ENCODE measurements at places on chromosomes 3 and 15. TPM values are rescaled to one million over a fixed set of nuclear protein-coding genes. Genes with fewer than 3 reads are reported as not detected.
A peak's percentile ranks its signal among the peaks of the same experiment; 100 is the strongest.

CNTN4 gene
- 29.7 TPM for total RNA-seq

PARP14 gene
- 20.7 TPM for total RNA-seq

PLCH1 gene
- 7.6 TPM for total RNA-seq

LRRIQ4 gene
- not detected for total RNA-seq

TGM5 gene
- total RNA-seq: 0.71 TPM

NPTN gene
- 89.6 TPM for total RNA-seq

GRCh38 chr3:123576122-123576521 lies 8.7 kb downstream of the HACD2 start:
- H3K4me3 ChIP-seq: no peak overlapping the region
- DNase-seq: no peak
- H3K27ac ChIP-seq: no peak overlapping the region
- H3K27me3 ChIP-seq: no peaks in the 10 kb centered on the region

DNA sequence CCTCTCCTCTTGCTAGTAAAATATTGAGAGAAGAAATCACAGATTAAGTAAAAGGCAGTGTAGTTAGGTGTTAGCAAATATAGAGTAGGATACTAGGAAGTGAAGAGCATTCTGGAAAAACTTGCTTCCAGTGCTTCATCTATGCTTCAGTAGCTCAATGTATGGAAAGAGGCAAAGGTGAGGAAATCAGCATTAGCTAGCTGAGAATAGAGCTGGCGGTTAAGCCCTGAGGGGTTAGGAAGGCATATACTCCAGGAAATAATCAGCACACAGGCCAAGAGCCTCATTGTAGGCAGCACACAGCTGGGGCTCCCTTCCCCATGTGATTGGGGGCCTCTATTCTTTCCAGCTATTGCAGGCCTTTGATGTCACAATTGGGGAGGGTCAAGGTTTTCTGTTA lies 13.8 kb downstream of the RCCD1 start:
- no peak overlapping the region for H3K27ac ChIP-seq
- no peak overlapping the region for H3K4me3 ChIP-seq
- no peaks in the 10 kb centered on the region for H3K4me1 ChIP-seq

DNA sequence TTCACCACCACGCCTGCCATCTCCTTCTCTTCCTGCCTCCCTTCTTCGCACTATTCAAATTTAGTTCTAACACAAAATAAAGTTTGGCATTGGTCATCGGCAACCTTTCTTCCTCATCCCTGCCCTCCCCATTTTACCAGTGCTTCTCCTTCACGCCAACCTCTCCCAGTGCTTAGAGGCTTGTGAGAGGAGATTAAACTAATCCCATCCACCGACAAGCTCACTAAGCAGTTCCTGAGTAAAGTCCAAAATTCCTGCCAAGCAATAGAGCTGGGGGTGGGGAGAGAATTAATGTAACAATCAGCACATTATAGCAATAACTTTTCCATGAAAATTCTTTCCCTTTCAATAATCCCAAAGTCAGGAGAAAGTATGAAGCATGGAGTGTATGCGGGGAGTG lies 157.4 kb upstream of the GMNC start:
- peaks cover 4% of the 10 kb centered on the region for H3K27me3 ChIP-seq
- no peak overlapping the region for H3K27ac ChIP-seq
- DNase-seq: no peak
- no peaks in the 10 kb centered on the region for H3K4me1 ChIP-seq
- no peaks in the 10 kb centered on the region for H3K36me3 ChIP-seq

DNA sequence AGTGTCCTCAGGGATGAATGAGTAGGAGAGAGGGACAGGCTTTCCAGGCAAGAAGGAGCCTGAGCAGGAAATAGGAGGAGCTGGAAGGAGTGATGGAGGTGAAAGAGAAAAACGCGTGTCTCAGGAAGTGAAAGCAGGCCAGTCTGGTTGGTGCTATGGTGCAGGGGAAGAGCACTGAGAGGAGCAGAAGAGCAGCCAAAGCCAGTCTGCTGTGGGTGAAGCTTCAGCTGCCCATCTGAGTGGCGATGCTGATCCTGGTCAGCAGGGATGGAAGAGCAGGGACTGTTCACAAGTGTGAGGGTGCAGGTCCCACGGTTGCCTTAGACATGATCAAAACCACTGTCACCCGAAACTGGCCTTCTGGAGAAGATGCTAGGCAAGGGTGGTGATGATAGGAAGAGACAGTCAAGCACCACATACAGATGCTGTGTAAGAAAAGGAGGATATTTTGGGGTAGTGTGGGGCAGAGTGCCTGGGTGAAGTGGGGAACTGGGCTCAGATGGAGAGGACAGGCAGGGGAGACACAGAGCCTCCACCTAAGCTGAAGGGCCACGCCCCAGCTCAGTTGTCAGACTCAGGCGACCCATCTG lies 5.5 kb upstream of the KY start:
- no peaks in the 10 kb centered on the region for H3K36me3 ChIP-seq
- no peak overlapping the region for H3K27ac ChIP-seq
- DNase-seq: peak; percentile 59
- no peak overlapping the region for H3K4me3 ChIP-seq
- H3K4me1 ChIP-seq: no peaks in the 10 kb centered on the region
- peaks cover 76% of the 10 kb centered on the region for H3K27me3 ChIP-seq

GRCh38 chr3:150341891-150342290 lies 66.2 kb upstream of the TSC22D2 start:
- no peaks in the 10 kb centered on the region for H3K27me3 ChIP-seq
- H3K36me3 ChIP-seq: no peaks in the 10 kb centered on the region
- no peak overlapping the region for H3K4me3 ChIP-seq
- H3K27ac ChIP-seq: no peak overlapping the region
- DNase-seq: no peak

- DNase-seq: no peak
- no peak overlapping the region for H3K27ac ChIP-seq
- peaks cover 2% of the 10 kb centered on the region for H3K27me3 ChIP-seq
- H3K4me1 ChIP-seq: peaks cover 5% of the 10 kb centered on the region
These were observed 555.6 kb upstream of the RGMA start for GRCh38 chr15:93644595-93644994.

DNA sequence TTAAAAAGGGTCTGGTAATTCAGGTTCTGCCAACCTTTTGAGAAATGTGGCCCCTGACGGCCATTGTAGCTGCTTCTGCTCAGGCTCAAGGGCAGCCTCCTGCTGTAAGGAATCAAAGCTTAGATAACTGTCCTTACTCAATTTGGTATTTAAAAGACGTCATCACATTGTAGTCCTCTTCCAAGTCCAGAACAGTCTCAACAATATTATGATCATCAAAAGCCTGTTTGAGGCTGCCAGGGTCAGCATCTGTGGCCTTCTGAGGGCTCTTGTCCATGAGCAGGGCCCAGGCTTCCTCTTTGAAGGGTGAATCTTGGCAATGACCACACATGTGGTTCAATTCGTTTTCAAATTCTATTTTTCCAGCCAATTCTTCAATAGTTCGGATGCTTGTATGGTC lies 6.0 kb downstream of the C3orf62 start:
- peaks cover 10% of the 10 kb centered on the region for H3K4me1 ChIP-seq
- H3K4me3 ChIP-seq: peak overlapping the region; percentile 45
- no peak for DNase-seq

All from type B pancreatic cell (in vitro differentiated cells).